Lung microvascular endothelial cell (primary cell): ENCODE measurements at places on chromosomes 7 and 10.
A peak's percentile ranks its signal among the peaks of the same experiment; 100 is the strongest.

DNA sequence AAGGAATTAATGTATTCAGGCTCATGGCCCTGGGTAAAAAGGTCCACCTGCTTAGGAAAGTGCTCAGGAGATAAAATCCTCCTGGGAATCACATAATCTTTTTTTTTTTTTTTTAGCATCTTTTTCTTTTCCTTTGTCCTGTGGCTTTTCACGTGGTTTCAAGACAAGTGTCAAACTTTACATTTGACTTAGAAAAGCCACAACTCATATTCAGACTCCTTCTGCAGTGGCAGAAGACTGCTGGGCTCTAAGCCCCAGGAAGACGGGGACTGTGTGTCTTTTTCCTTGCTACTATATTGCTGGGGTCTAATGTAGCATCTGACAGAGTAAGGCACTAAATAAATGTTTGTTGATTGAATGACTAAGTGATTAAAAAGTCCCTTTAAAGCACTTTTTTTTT, 127.5 kb upstream of the ANKRD1 start:
- DNase-seq, result no peak

DNA sequence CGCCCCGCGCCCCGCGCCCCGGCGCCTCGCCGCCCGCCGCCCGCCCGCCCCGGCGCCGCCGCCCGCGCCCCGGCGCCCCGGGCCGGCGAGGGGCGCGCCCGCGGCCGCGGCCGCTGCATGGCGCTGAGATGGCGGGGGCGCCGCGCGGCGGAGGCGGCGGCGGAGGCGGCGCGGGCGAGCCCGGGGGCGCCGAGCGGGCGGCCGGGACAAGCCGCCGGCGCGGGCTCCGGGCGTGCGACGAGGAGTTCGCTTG, 174 bp downstream of the ADCY1 start:
- no peak for DNase-seq

DNA sequence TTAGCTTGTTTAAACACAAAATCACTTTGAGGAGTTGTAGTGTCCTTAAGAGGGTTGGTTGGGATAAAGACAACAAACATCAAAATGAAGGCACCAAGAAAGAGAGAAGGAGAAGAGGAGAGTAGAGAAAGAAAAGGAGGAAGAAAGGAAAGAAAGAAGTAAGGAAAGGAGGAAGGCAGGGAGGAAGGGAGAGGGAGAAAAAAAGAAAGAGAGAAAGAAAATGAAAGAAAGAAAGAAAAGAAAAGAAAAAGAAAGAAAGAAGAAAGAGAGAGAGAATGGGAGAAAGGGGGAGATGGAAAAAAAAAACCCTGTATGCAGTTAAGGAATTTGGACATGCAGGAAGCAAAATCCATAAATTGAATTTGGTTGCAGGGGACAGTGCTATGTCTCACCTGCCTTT, 635.4 kb upstream of the FZD8 start:
- DNase-seq, result no peak

- DNase-seq, result no peak
Observed at GRCh38 chr7:130641497-130641896, 27.1 kb downstream of the COPG2 start.

DNA sequence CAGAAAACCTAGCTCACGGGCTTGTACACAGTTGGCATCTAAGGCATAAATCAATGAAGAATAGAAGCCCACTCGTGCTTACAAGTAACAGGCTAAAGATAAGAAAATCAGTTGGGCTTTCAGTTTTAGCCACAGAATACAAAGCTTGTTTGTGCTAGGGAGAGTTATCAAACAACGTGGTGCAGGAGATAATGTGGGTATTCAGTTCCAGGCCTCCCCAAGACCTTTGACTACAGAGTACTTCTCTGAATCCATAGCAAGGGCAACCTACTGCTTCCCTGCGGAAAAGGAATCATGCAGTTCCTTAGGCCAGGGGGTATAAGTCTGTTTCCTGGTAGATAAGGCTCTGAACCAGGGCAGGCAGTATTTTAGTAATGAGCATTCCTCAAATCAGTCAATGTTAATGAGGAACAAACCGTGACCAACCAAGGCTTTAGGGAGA, 219.5 kb upstream of the CSTF2T start:
- DNase-seq, result peak; percentile 16

DNA sequence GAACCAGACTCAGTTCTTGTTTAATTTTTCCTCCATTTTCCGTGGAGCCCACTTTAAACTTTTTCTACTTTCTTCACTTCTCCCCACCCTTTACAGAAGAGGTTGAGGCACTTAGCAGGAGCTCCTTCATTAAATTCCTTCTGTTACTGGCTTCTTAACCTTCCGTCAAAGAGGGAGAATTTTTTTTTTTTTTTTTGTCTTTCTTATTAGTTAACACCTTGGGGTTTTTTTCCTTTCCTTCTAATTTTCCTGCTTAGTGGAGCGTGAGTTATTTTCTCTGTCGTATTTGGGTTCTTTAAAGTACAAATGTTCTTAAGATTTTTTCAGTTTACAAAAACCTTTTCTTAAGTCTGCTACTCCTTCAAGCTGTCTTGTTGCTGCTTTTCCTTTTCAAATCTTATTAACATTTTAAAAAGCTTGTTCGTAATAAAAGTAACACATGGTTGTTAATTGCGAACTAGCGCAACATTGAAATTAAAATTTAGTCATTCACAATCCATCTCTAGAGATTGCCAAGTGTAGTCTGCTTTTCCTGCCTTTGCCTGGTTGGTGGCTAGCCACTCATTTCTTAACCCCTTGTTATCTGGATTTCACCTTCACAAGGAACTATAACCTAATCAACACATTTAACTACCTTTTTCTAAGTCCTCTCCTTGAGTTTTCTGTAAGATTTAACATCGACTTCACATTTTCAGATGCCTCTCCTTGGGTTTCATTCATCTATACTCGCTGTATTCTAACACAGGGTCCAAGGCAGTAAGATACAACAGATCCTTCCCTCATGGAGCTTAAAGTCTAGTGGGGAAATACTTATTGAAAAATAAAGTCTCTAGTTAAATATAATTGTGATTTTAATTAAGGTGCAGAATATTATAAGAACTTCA, 2.0 kb downstream of the BMPR1A start:
- no peak for DNase-seq
